ENCODE measurements at places on chromosomes 11 and 22.

- no peaks in the 10 kb centered on the region for H3K4me1 ChIP-seq
- H3K36me3 ChIP-seq = no peaks in the 10 kb centered on the region
These were observed 14.0 kb downstream of the MPEG1 start for GRCh38 chr11:59198726-59199125.

DNA sequence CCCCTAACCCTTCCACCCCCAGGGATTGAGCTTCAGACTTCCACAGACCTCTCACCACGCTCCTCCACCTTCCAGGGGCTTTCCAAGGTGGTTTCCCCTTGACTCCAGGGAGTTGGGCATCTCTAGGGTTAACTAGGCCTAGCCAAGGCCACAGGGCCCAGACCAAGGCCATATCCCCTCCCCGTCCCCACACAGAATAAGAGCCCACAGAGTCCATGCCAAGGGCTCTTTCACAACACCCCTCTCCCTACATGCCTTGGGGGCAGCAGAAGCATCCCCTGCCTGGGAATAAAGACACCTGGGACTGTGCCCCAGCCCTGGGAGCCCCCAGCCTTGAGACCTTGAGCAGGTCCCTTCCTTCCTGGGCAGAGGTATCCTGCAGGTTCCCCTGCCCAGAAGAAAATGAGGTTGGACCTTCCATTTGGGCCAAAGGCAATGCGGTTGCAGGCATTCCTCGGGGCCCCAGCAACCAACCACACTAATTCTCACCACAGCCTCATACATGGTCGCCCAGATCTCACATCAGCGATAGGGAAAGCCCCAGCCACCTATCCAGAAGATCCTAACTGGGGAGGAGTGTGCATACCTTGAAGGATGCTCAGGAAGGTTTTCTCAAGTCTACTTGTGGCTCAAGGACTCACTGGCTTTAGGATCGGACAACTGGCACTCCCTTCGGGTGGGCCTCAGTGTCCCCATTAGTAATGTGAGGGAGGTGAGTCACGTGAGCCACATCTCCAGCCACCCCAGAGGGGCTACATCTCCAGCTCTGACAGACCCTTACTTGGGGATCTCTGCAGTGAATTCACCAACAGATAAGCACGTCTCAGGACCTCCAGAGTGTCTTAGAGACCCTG, 1.7 kb downstream of the GDPD5 start:
- peak overlapping the region; percentile 35 for H3K27ac ChIP-seq
- DNase-seq = no peak
- H3K27me3 ChIP-seq = peaks cover 21% of the 10 kb centered on the region
- no peaks in the 10 kb centered on the region for H3K36me3 ChIP-seq

DNA sequence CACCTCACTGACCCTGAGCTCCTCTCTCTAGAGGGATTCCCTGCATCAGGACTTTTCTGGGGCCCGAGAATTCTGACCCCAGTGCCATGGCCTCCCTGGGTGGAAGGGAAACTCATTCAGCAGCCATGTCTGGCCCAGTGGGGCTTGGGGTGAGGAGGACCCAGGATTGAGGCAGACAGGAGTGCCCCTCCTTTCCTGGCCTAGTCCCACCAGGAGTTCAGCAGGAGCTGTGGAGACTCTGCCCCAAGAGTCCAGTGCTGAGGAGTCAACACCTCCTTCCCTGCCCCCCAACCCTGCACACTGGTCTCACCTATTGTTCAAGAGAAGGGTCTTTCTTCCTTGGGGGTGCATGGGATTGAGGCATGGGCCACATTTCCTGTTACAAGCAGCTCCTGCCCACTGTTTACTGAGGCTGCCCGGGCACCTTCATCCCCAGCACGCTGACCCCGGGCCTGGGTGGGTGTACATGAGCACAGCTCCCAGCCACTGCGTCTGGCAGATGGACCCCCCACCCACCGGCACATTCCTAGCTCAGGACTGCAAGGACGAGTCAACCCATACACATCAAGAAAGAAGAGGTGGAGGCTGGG, 33.9 kb downstream of the ALX4 start:
- H3K4me3 ChIP-seq = no peak overlapping the region
- no peaks in the 10 kb centered on the region for H3K36me3 ChIP-seq
- peaks cover 3% of the 10 kb centered on the region for H3K27me3 ChIP-seq
- H3K27ac ChIP-seq = no peak overlapping the region
- no peak for DNase-seq

DNA sequence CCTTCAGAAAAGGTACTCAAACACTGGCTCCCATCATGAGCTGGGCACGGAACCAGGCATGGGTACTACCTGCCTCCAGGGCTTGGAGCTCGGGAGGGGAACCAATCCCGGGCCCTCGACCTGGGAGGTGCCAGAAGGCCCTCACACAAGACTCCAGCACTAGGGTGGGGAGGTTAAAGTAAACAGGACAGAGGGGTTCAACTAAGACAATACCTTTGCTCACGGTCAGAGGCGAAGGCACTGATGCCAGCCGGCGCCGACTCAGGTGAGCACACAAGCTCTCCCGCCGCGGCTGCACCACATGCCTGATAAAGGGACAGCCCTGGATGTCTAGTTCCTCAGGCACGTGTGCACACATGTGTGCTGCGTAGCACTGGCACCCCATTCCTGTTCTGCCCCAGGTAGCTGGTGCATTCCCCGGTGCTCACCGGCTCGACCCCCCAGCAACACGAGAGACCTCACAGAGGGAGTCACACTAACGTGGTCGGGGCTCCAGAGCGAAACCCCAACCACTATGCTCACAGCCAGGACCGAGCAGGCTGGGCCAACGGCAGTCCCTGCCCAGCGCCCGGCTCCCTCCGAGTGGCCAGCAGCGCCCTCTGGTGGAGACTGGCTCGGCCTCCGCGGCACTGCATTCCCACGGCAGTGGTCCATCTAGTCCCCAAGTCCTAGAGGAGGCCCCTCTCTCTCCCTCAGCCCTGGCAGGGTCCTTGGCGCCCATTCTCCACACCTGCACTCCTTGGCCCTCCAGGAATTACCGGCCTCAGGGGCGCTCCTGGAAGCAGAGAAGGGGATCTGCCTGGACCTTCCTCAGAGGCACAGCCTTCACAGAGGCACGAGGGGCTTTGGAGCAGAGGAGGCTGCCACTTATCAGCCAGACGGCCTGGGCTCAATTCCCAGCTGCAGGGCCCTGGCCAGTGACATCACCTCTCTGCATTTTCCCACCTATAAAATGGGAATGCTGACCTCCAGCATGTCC, 28.8 kb upstream of the MOB2 start:
- peak; percentile 97 for DNase-seq
- H3K4me1 ChIP-seq = peaks cover 54% of the 10 kb centered on the region
- H3K4me3 ChIP-seq = no peak overlapping the region
